Naive thymus-derived CD4-positive, alpha-beta T cell (primary cell): ENCODE measurements at places on chromosomes 2 and 18.
A peak's percentile ranks its signal among the peaks of the same experiment; 100 is the strongest.

GRCh38 chr2:9984217-9984739, 32.8 kb downstream of the GRHL1 start:
- peak; percentile 54 for DNase-seq

GRCh38 chr2:46569061-46569560, 89.7 kb downstream of the TMEM247 start:
- DNase-seq, result no peak

DNA sequence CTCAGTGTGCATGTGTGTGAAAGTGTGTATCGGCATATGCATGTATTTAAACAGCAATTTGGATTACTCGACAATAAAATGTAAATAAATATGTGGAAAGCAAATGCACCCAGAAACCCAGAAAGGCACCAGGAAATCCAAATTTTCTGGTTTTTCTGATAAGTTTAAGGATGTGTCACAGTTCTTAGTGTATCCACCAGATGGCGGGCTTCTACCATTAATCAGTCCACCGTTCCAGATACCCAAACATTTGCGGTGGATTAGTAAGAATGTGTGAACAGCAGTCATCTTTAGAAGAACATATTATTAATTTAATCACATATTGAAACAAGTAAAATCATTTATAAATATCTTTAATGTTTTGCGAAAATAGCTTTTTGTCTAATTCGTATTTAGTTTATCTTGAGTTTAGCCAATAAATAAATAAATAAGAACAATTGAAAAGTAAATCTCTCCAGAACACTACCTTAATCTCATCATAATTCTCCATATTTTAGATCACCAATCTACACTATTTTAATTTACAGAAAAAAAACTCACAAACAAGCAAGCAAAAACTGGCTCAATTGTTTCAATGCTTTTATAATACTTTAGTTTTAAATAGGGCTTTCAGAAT, 298.9 kb downstream of the DSEL start:
- peak; percentile 31 for DNase-seq

DNA sequence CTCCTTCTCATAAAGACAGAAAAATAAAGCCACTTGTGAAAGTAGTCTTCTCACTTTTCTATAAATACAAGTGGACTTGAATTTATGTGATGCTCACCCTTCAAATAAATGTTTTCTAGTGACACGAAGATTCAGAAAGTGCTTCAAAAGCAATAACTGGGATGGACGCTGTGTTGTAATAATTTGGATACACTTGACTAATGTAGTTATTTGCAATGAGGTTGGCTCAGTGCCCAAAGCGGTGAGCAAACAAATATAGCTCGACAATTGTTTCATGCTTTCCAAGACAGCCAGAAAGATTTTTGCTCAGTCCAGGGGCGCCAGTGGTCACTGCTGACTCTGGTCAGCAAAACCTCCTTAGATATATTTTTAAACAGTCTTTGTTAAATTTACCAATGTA, 278.6 kb upstream of the KLHL14 start:
- DNase-seq, result no peak

DNA sequence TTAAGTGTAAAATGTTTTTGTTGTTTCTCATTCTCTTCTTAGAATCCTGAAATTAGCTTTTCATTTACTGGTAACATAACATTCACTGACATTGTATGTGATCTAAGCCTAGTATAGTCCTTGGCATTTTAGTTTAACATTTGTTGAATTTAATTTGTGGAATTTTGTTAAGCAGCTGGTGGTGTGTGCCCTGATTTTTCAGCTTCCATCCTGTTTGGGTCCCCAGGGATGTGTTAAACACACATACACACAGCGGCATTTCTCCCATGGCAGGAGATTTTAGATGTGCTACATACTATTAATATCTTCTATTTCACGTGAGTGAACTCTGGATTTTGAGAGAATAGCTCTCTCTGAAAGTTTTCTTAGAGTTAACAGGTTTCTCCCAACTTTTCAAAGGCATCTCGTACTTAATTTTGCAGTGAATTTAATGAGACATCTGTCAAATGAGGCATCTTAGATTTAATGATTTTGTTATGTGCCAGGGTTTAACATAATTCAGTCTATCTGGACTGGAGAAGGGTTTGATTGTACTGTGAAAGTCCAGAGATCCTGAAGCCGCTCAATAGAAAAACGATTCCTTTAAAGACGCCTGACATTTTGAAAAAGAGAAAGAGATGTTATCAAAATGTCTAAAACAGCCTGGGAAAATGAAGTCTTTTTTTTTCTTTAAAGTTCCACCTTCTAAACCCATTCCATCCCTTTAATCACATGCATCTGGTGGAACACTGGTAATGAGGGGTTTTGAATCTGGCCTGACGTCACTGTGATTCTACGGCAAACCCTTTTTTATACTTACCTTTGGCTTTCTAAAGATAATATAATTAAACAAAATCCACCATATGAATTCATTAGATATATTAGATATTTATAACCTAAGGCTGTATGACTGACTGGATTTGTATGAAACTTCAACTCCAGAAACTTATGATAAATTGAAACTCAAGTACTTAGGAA, 6.8 kb downstream of the PHLPP1 start:
- no peak for DNase-seq

DNA sequence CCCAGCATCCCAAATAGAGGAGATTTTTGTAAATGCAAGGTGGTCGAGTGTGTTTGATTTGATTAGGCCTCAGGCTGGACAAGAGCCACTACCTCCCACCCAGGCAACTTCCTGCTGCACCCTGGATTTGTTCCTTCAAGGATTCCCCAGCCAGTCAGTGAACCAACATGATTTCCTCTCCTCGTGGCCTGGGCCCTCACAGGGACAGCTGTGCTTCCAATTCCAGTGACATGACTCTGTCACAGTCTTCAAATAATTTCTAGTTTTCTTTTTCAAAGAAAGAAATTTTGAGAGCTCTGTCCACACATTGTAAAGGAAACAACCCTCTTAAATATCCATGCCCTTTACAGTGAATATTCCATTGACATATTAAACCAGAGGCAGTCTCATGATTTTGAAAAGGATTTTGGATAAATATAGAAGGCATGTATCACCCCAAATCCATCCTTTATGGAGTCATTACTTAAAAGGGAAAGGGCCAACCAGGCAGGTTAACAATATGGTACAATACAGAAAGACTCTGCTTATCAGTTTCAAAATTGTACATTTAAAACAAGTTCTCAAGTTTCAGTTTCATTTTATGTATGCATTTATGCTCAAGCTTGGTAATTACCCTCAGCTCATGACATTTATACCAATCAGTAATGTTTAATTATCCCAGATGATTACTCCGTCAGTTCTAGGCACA, 121.3 kb upstream of the FOSL2 start:
- no peak for DNase-seq

- DNase-seq, result no peak
Measured at GRCh38 chr2:73063472-73063871, 8.0 kb downstream of the SFXN5 start.

DNA sequence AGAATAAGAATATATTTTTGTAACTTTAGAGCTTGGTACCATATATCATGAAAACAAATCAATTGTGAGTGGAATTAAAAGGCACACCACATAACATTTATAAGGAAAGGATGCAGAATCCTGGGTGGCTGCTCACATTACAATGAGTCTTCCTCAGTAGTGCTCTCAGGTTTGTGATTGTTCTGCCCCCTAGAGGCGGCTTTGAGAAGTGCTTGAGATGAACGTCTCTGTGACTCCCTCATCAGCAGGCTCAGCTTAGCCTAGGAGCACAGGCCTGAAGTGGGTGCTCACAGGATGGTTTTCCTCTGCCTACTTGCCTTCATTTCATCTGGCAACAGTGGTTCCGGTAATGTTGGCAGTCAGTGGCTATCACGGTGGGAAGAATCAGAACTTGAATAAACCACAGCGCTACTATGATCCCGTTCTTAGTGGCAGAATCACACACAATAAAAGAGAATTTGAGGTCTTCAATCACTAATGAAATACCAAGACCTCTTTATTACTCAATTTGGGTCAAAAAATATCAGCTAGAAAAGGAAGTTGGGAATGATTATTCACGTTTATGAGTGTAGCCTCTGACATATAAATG, 38.1 kb upstream of the B4GALT6 start:
- DNase-seq, result peak; percentile 68

- peak; percentile 13 for DNase-seq
Measured at GRCh38 chr2:134282629-134283400, 28.9 kb downstream of the MGAT5 start.

DNA sequence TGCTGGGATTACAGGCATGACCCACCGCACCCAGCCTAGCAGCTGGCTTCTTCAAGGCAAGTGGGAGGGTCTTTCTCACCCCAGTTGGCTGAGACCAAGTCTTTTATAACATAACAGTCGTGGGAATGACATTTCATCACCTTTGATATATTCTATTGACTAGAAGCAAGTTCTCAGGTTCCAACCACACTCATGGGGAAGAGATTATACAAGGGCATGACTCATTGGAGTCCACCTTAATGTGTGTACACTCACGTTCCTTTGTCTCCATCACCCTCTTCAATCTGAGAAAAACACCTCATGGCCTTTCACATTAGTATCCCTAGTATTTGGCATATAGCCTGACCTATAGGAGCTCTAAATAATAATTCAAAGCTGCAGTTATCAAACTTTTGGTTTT, 2.8 kb upstream of the BBS5 start:
- DNase-seq, result no peak
